ENCODE measurements at places on chromosomes 7 and 10.

GRCh38 chr7:70574970-70575799, 556.8 kb upstream of the GALNT17 start:
- DNase-seq = no peak

GRCh38 chr7:104656467-104656866, 328.1 kb downstream of the LHFPL3 start:
- DNase-seq = no peak

DNA sequence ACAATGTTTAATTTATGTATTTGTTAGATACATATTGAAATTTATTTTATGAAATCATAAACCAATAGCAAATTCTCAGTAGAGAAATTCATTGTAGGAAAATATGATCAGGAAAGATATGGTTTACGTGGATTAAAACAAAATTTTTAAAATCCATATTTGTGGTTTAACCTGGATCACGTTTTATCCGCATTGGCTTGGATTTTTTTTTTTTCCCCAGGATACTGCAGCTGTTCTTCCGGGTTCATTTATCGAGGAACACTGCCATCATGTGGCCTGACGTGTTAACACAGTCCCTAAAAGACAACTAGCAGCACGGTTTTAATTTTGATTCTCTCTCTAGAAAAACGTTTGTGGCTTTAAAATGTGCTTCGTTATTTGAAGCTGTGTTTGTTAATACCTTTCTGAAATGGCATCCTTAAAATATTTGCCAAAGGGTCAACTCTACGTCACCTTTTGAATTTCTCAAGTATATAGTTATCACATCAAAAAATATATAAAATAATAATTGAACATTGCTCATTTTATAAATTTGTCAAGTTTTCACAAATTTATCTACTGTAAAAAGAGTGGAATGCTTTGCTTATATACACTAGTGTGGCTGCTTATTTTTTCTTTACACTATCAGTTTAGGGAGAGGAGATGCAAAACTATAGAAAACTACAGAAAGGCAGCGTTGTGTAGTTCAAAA, 8.7 kb upstream of the ASB4 start:
- DNase-seq = no peak

DNA sequence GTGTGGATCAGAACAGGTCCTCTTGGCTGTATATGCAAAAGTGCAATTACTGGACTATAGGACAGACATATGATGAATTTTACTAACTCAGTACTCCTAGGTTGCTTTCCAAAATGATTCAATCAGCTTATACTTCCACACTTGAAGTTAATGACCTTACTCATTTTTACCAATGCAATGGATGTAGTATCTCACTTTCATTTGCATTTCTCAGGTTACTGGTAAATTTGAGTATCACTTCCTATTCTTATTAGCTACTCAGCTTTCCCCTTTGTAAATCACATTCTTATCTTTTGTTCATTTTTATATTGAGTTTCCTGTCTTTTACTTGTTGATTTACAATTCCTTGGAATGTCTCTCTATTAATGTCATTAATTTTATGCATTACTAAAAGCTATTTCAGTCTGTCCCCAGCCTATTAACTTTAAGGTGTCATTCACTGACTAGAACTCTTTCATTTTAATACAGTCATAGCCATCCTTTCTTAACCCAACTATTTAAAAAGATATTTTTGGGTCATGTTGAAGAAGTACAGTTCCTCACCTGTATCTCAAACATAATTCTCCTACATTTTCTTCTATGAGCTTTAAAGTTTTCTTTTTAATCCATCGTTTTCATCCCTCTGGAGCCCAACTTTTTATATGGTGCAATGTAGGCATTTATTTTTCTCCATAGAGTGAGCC, 88.6 kb downstream of the VIM start:
- DNase-seq = no peak

DNA sequence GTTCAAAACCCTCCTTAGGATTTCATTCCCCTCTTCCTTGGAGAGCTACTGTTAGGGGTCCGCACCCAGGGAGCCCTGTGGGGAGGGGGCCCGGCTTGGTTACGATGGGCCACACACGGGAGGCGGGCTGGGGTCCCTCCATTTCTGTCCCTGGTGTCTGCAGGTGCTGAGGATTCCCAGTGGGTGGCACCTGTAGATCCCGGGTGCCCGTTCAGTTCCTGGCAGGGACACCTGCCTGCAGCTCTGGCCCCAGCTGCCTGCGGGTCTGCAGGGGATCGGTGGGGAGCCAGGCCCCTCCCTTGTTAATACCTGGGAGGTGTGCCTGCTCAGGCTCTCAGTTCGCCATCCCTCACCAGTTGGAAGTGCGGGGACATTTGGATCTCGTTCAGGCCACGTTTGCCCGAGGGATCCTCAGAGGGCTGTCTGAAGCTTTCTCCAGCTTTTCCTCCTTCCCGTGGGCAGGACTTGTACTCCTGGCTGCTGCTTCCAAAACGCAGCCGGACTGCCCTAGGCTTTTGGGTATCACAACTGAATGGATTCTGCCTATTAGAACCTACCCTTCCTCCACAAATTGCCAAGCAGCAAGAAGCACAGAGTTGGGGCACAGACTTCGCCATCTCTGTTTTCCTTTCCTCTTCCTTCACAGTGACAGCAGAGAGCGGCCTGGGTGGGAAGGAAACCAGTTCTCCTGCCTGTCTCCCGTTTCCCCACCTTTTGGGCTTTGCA, 22.3 kb upstream of the IL15RA start:
- no peak for DNase-seq

- DNase-seq = no peak
These were observed 137.8 kb upstream of the CNTNAP2 start for GRCh38 chr7:145978769-145979168.

GRCh38 chr7:41203542-41203941, 499.3 kb downstream of the INHBA start:
- DNase-seq = no peak

DNA sequence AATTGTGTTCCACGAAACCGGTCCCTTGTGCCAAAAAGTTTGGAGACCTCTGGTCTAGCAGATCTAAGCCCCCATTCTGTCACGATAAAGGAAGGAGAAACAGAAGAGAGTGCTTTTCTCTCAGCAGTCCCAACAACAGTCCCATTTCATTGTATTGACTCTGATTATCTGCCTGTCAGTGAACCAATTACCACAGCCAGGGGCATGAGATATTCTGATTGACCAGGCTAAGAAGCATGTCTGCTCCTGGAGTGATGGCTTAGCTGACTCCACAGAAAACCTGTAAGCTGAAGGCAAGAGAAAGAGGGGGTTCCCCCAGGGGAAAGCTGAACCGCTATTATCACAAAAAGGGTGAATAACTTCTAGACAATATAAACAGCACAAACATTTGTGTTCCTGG, 765.4 kb downstream of the SORCS1 start:
- DNase-seq = no peak

- DNase-seq = no peak
These were observed 728 bp downstream of the CAV2 start for GRCh38 chr7:116500078-116500853.

GRCh38 chr10:87836098-87836497, 18.1 kb upstream of the ATAD1 start:
- no peak for DNase-seq

GRCh38 chr10:113362645-113363091, 190.2 kb upstream of the HABP2 start:
- no peak for DNase-seq

DNA sequence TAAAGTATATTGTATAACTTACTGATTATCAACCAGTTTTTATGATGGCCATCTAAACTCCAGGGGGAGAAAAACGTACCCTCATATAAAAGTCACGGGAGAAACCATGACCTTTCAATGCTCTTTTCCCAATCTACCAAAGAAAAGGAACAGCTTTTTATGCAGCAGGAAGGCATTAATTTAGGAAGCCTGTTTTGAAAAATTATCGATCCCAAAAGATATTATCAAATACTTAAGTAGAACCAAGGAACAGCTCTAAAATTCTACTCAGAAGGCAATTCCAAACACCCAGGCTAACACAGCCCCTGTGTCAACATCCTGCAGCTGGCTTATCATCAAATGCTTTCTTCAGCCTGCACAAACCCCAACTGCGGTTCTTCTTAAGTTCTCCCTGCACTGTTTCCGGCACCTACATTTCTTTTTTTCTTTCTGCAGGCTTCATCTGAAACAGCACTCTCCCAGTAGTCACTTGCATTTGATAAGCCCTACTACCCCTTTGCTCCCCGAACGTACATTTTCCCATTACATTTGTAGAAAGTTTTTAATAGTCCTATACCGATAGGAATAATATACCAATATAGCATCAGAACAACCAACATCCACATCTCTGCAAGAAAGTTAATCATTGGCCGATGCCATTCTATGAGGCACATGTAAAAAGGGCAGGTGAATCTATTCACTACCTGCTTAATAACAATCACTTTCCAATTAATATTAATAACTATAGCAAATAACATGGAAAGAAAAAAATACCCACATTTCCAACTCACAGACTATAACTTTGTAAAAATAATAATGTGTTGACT, 47.9 kb downstream of the PIP4K2A start:
- DNase-seq = no peak

Data from cortex of kidney (tissue), 1 donor.